ENCODE measurements at places on chromosomes 7 and 10.

DNA sequence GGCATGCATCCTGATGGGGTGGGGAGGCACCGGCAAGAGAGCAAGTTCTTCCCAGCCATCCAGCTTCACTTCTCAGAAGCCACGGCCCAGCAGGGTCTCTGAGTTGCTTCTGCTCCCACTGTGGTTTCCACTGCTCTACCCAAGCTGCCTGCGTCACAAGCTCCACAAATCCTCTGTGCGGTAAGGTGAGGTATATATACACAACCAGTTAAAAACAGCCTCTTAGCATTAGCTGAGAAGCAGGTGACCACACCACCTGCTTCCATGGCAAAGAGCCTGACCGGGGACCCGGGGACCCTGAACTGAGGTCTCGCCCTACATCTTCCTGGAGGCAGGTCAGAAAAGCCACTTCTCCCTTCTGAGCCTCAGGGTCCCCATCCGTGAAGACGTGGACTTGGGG lies 46.9 kb upstream of the NPFFR1 start:
- no peak for DNase-seq

DNA sequence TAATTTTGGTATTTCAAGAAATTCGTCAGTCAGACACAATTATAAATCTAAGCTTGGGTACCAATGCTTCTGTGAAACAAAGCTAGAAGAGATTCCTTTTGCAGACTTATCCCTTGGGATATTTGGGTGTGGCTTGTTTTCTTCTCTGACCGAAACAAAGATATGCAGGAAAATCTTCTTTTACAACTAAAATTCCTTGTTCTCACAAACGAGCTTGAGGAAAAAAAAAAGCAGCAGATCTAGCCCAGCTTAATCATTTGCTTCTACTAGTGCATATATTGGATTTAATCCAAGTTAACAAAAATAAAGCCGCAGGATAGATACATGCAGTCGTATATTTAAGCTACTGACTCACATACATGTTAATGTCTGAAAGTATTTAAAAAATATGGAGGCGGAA lies 104.2 kb downstream of the PRTFDC1 start:
- no peak for DNase-seq

DNA sequence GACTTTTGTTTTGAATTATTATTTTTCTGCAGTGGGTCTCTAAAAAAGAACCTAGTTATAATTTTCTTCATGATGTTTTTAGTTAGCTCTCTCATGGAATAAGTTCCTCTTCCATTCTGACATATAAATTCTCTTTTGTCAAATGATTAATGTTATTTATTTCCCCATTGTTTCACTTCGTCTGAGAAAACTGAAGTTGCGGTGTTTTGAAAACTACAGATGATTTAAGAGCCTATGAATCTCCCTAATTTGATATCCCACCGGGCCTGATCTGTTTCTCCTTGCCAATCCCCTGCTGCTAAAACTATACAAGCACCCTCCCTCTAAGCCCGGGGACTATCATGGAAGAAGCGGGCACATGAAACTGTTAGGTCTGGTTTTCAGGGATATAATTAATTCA lies 41.4 kb downstream of the HTR7 start:
- DNase-seq = no peak

- DNase-seq = no peak
Measured at GRCh38 chr10:96695366-96695765, 24.9 kb downstream of the PIK3AP1 start.

- DNase-seq = no peak
Measured at GRCh38 chr7:130649004-130649790, 19.4 kb downstream of the COPG2 start.

DNA sequence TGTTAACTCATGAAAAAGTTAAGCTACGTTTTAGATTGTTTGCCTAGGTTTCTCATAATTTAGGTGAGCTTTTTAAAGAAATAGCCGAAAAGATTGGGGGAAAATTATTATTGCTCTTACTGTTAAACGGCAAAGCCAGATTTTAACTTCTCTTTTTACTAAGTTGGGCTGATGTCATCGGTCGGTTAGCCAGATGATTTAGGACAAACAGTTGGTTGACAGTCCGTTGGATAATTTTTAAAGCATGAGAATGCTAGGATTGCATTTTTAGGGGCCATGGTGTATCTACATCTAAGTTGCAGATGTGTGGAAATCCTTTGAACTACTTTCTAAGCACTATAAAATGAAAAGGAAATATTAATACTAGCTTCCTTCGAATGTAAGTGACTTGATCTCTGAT lies 280.9 kb upstream of the AKR1E2 start:
- DNase-seq = no peak

DNA sequence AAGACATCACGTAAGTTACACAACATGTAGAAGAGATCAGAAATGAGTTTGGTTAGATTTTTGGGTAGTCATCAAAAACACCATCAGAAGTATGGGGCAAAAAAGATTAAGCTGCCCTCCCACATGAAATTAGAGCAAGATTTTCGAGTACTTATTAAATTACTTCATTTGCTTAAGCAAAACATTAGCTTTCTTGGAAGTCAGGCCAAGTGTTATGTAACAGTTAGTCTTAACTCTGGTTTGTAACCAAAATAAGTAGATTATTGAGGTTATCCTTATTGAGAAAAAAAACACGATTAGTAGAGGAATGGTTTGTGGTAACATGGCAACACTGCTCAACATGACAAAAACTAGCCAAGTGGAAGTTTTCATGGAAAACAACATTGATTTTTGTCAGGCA lies 37.9 kb downstream of the HBP1 start:
- no peak for DNase-seq

DNA sequence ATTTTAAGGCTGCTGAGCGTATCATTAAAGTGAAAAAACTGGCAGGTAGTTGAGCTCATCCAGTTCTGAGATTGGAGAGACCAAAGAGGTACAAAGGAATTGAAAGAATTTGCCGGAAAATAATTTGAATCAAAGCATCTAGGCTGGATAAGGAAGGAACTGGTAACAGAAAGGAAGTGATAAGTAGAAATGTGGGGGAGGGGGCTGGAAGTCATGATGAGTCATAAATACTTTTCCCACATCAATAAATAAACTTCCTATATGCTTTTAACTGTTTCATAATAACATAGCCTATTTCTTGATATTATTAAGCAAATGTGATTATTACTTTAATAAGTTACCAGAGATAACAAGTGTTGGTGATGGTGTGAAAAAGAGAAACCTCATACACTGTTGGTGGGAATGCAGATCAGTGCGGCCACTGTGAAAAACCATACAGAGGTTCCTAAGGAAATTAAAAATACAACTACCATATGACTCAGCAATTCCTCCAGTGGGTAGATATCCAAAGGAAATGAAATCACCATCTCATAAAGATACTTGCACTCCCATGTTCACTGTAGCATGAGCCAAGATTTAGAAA lies 27.0 kb downstream of the ZNF438 start:
- DNase-seq = no peak

DNA sequence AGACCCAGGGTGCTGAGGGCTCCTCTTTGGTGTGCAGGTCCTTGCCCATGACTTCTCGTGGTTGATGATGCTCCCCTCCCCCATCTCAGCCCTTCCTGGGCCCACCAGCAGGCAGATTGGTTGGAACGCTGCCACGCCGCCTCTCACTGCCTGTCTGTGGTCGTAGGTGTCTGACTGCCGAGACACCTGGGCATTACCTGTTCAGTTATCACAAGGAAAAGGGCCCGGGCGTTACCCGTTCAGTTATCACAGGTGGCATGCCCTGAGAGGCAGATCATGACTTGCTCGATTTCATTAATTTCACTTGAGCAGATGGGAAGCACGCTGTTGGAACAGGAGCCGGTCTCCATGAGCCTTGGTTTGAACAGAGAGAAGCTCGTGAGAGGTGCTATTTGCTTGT lies 42.5 kb downstream of the TACR2 start:
- no peak for DNase-seq

DNA sequence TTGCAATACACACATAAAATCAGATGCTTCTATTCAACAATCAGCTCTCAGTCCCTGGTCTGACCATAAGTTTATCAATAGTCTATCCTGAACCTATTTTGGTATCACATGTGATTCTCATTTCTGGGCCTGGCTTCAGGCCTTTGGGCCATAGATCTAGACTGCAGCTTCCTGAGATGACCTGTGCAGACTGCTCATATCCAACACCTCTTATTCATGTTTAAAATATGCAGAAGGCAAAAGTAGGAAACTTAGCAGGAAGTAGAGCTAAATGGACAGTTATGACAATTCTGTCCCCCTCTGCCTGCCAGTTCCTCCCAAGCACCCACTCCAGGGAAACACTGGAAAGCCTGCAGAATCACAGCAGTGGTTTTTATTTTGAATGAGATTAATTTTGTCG lies 53.3 kb downstream of the C7orf25 start:
- no peak for DNase-seq

GRCh38 chr7:4774007-4774406 lies 1.4 kb upstream of the AP5Z1 start:
- DNase-seq = no peak

- peak; percentile 10 for DNase-seq
Measured at GRCh38 chr10:43912469-43912868, 263.8 kb upstream of the ZNF32 start.

DNA sequence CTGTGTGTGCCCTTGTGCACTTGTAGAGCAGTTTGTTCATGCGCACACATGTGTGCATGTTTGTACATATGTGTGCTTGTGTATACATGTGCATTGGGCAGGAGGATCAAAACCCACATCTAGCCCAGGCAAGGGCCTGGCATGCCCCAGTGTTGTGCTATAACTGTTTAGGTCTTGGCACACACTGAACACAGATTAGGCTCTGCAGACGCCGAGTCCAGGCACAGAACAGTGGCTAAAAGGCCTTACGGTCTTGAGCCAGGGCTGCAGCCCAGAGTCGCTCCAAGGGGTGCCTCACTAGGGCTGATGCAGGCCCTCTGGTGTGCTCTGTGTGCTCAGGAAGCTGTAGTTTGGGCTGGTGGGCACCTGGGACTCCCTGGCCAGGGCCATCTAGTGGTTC lies 55.7 kb downstream of the YKT6 start:
- no peak for DNase-seq

DNA sequence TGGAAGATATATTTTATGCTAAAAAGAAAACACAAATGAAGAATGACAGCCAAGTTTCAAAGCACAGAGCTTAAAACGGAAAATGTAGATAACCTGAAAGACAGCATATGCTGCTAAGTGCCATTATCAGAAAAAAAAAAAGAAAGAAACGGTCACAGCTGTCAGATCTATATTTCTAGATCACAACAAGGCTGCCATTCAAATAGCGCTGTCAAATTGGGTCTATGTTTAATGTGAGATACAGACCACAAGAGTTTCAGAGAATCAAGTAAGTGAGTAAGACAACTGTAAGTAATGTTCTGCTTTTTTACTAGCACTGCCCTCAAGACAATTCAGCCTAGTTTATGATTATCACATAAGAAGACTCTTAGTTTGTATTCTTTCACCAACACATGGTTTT lies 66.1 kb upstream of the RNF148 start:
- no peak for DNase-seq

GRCh38 chr10:43680035-43680434 lies 31.4 kb upstream of the ZNF32 start:
- DNase-seq = no peak

DNA sequence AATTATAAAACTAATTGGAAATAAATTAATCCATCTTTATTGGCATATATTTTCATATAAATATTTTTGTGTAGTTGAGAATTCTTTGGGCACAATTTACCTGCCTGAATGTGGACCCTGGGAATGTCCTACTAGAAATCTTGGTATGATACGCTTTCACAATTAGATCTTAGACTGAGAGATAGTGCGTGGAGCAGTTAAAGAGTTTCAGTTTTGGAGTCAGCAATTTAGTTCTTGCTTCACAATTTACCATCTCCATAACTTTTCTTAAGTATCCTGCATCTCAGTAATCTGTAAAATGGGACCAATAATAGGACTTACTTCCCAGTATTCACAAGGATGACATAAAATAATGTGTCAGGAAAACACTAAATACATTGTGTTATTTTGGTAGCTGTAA lies 2.0 kb downstream of the MTPN start:
- DNase-seq = no peak

GRCh38 chr10:62869958-62870357 lies 53.8 kb upstream of the EGR2 start:
- no peak for DNase-seq

GRCh38 chr7:128236924-128237586 lies 4.0 kb upstream of the LEP start:
- DNase-seq = peak; percentile 70

DNA sequence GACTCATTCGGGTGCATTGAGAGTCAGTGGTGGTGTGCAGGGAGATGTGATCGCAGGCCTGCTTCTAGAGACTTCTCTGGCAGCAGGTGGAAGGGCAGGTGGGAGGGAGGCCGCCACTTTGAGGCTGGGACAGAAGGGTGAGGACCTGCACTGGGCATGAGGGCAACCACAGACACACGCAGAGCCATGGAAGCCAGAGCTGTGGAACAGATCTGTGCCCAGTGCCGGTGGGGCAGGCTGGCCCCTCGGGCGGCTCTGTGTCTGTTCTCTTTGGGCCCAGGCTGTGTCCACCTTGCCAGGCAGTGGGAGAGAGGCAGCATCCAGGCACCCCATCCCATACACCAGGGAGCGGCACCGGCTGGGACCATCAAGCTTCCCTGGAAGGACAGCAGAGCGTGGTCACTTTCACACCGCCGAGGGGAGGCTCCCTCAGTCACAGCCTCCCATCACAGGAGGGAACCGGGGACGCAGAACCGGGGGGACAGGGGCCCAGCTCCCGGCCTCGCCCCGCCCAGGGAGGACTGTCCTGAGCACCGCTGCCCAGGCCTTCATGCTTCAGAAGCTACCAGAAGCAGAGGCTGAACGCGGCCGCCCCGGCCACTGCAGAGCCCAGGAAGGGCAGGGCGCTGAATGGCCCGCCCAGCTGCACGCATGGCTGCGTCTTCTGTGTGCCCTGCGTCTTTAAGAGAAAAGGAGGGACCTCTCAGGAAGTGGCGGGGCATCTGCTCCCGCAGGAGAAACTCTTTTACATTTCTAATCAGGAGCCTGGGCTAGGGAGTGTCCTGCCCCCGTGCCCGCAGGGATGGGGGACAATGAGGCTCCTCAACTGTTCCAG lies 32.1 kb downstream of the EN2 start:
- DNase-seq = no peak

DNA sequence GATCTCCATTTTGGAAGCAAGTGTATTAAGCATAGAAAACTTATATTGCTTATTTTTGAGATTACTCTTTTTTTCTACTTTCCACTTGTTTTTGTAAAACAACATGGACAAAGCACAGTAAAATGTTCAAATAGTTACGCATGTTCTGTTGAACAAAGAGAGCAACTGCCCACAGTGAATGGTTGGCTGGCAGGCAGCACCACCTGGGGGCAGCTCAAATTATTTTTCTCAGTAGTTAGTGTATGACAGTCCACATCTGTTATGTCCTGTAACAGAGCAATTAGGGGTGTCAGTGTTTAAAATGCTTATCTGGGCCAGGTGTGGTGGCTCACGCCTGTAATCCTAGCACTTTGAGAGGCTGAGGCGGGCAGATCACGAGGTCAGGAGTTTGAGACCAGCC lies 46.1 kb upstream of the CACUL1 start:
- DNase-seq = no peak

DNA sequence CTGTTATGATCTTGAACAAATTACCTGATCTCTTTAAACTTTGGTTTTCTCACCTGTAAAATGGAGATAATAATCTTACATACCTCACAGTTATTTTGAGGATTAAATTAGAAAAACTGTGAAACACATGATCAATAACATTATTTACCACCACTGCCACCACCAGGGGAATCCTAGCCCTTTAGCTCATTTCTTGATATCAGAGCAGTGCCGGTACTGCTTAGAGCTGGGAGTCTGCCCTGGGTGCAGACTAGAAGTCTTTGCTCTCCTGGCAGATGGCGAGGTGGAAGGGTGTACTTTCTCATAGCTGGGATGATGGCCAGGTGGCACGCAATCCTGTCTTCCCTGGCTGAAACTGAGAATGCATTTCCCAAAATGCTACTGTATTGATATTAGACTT lies 12.7 kb upstream of the EFCAB10 start:
- no peak for DNase-seq

- no peak for DNase-seq
Measured at GRCh38 chr10:78472551-78472890, 438.9 kb downstream of the RPS24 start.
